Right atrium auricular region (tissue), 2 donors: ENCODE measurements at places on chromosomes 5 and 9. TPM values are rescaled to one million over a fixed set of nuclear protein-coding genes. Genes with fewer than 3 reads are reported as not detected.

The CYLC2 gene
- total RNA-seq = not detected

- DNase-seq = no peak
Observed at GRCh38 chr5:113897748-113898147, 384.3 kb downstream of the YTHDC2 start.

DNA sequence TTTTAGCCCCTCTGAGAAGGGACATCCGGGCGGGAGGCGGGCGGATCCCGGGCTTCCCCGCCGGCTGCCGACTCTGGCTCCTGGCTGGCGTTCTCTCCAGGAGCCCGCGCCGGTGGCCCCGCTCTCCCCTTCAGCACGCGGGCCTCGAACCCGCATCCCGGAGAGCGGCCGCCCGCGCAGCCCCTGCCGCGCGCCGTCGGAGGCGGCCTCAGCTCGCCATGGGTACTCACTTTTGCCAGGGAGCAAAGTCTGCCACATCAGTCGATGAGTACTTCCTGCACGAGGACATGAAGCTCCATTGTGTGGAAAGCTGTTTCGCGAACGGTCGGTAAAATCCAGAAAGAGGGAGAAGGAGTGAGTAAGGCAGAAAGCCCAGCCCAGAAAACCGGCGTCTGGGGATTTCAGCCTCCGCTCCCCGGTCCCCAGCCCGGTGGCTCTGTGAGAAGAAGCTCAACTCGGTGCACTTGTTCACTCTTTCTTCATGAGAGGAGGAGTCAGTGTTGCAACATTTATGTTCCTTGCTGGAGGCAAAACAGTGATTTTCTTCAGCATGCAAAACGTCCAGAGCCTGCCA is at the start of gene PRLR:
TSS of gene PRLR (minus strand) at position 450 of the 574 bp plus-strand sequence. CDS start 140,867 bp downstream, outside the sequence.
- DNase-seq = peak; percentile 66

The GNA14 gene
- total RNA-seq = 2.2 TPM

GRCh38 chr5:154652746-154653417 is 102.3 kb upstream of the LARP1 start:
- DNase-seq = no peak

DNA sequence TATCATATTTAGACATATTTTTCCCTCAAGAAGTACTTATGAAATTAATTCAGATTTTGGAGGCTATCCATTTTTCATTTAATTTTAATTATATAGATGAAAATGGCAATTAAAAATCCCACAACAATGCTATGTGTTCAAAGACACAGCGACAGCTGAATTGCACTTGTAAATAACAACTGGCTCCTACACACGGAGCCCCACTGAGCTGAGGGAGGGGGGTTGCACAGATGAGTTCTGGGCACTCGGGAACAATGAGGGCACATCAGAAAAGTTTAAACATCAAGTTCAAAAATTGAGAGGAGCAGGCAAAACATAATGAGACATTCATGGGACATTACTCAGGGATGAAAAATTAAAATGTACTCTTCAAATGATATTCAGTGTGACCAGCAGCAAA is 104.9 kb downstream of the MARCHF3 start:
- DNase-seq = no peak

The ADAMTS16 gene
- not detected for total RNA-seq

DNA sequence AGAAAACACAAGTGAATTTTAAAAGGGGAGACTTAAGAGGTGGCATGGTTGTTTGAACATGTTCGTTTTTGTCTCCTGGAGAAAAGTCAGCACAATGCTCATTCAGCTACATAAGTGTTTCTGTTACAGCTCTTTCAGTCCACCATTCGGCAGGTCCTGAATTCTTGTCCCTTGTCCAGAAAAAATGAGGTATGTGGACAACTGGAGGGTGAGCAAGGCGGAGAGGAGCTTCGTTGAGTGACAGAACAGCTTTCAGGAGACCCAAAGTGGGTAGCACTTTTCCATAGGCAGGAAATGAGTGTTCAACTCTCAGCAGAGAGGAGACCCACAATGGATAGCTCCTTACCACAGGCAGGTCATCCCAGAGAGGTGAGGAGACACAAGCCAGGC is 4.9 kb downstream of the PDCD1LG2 start:
- DNase-seq = no peak

DNA sequence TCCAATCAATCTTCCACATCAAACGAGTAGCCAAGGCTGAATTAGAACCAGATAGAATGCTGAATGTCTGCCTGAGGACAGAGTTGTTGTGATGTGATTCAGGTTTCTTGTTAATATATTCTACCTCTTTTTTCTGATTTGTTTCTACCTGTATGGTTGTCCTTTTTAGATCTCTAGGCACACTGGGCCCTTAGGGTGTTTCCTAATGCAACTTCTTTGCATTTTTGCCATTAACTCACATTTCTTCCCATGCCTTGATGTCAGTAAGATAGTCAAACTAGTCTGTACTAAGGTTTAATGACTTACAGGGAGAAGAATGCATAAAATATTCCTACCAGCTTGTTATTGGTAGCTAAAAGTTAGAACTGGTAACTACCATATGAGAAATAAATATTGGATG is 413.6 kb downstream of the CCDC171 start:
- no peak for DNase-seq

The NTNG2 gene
- total RNA-seq = 16.9 TPM

- DNase-seq = no peak
Observed at GRCh38 chr9:27365707-27366376, 68.9 kb upstream of the EQTN start.

DNA sequence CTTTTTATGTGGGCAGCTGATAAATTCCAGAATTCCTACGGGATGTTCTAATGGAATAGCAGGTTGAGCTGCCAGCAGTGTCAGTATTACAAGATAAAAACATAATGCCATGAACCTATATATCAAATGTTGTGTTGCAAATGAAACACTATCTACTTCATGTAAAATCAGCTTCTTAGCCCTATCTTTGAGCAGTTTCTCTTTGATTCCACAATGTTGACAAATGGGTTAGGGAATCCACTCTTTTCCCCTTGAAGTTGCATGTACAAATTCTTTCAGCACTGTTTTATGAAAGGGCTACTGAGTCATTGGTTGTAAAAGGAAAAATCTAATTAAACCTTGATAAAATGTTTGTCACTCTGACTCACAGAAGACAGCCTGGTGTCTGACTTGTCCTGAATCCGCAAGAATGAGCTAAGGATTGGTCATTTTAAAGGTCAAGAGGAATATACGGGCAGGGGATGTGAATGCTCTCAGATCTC is 950.6 kb upstream of the NUDT12 start:
- DNase-seq = no peak

- DNase-seq = no peak
Observed at GRCh38 chr5:45454114-45454513, 242.1 kb downstream of the HCN1 start.

The ENC1 gene
- 18.5 TPM for total RNA-seq
